ENCODE measurements at places on chromosomes 2 and 18.

DNA sequence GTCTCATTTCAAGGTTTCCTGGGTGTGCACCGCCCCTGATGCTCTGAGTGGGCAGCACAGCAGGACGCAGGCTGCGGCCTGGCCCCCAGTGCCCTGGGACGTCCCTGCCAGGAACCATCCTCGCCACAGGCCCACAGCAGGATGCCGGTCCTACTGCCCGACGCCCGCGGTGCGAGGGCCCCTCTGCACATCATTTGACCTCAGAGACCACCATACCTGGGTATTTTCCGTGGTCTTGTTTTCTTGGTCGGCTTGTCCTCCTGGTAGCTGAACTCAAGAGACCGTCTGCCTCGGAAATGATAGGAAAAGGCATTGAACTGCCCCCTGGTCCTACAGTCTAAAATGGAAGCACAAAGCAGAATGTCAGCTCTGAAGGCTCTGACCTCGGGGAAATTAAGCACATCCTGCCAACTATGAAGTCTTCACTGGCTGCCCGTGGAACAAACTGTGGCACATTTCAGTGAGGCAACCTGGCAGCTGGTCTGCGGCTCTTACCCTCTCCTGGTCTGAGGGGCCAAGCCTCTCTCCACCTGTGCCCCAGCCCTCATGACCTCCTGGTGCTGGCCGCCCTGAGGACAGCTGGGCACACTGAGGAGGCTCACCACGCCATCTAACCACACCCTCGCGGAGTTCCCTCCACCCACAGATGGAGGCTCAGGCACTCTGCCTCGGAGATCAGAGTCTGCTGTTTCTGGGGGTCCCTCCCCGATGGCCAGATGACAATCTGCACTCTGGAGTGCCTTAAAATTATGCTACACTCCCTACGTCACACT lies 105.0 kb downstream of the PXDN start:
- DNase-seq = no peak

GRCh38 chr2:220821683-220822082 lies 750.4 kb downstream of the EPHA4 start:
- no peak for DNase-seq

- DNase-seq = no peak
Measured at GRCh38 chr2:217208867-217209266, 349.0 kb upstream of the TNP1 start.

- no peak for DNase-seq
Measured at GRCh38 chr18:23824240-23824639, 135.0 kb downstream of the LAMA3 start.

GRCh38 chr2:74983631-74984392 lies 25.4 kb downstream of the POLE4 start:
- no peak for DNase-seq

GRCh38 chr2:85987266-85988174 lies 98.7 kb upstream of the ST3GAL5 start:
- DNase-seq = no peak

DNA sequence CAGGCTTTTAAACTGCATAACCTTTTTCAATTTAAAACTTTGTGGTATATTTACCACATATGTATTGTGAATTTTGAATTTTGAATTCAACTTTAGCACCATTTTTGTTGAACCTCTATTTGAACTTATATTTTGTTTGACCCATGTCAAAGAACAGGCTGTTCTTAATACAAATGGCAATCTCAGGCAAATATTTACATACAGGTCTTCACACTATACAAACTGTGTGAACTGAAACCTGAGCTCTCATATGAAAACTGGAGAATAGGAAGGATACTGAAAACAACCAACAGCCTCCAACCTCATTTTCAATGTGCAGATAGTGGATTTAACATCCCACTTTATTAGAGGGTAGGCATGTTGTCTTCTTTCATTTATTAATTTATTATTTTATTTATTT lies 491.8 kb downstream of the KCNJ3 start:
- DNase-seq = no peak

DNA sequence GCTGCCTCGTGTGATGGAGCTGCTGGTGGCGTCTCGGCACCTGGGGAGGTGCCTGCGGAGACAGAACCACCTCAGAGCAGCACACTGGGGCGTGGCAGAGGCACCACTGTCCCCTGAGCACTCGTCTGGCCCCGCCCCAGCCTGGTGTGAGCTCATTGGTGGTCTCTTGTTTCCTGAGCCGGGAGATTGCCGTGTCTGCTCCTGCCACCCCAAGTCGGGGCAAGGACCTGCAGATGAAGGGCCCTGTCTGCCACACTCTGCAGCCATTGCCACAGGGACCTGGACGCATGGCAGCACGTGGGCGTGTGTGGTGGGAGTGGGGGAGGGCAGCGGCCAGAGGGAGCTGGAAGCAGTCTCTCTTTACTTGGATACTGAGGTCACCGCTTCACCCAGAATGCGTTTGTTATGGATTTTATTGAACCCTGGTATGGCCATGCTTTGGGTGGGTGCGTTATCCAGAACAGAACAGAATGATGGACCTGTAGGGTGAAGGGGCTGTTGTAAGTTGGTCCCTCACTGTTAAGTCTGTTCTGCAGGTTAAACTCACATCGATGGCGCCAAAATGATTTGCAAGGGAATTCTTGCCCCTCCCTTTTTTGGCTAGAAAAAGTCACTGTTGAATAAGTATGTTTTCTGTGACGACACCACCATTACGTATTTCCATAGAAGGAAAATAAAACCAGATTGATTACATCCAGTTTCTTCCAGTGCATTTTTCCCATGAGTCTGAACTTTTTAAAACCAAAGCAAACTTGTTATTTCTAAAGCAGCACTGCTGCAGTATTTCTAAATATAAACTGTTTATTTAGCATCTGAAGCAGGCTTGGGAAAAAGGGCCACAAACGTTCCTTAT lies 92.0 kb downstream of the USP40 start:
- DNase-seq = no peak

- no peak for DNase-seq
Measured at GRCh38 chr2:133415210-133415876, 152.9 kb downstream of the NCKAP5 start.

DNA sequence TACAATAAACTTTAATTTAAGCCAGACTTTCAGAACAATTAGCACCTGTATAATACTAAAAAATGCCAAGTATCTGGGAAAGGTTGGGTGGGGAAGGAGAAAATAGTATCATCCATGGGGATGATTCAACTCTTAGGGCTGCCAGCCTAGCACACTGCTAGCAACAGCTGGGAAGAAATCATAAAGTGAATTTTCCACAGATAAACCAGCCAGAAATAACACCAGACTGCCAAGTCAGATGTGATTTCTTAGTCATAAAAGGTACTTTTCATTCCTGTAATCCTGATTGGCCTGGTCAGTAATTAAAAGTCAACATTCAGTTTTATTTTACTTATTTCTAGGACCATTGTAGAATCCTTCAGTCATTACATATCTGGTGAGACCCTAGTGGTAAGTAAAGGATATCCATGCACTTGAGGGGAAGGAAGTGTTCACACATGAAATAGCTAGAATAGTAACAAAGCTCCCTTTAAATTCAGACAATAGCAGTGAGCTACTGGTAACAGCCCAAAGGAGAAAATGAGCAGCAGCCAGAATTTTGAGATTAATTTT lies 59.4 kb downstream of the LIMS1 start:
- DNase-seq = peak; percentile 92

DNA sequence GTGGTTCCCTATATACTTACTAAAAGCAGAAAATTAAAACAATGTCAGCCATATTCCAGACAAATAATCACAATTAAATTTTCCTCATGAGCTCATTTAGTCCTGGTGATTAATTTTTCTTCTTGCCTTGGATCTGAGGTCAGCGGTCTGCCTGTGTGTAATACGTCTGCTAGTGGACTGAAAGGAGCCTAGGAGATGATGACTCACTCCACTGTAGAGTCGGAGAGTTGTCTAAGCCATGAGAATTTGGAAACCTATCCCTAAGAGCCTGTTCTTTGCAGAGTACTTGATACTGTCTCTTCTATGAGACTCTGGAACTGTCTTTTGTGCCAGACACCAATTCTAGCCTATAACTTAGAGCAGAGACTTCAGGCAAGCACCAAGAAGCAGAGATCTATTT lies 94.2 kb upstream of the RAB27B start:
- peak; percentile 85 for DNase-seq

DNA sequence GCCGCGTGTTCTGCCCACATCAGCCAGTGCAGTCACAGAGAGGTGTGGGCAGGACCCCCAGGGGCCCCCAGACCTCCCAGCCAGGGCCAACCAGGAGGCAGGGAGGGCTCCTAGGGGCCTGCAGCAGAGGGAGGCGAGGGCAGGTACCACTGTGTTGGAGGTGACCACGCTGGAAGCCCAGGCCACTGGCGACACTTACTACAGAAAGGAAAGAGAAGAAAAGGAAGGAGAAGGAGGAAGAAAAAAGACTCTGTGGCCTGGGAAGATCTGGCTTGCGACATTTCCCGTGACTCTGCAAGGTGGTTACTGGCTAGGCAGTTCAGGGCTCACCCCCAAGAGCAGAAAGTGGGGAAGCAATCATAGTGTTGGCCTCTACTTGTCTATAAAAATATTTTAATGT lies 98.1 kb upstream of the BCL2L11 start:
- DNase-seq = no peak

GRCh38 chr2:167928434-167928833 lies 319.0 kb downstream of the STK39 start:
- DNase-seq = no peak

DNA sequence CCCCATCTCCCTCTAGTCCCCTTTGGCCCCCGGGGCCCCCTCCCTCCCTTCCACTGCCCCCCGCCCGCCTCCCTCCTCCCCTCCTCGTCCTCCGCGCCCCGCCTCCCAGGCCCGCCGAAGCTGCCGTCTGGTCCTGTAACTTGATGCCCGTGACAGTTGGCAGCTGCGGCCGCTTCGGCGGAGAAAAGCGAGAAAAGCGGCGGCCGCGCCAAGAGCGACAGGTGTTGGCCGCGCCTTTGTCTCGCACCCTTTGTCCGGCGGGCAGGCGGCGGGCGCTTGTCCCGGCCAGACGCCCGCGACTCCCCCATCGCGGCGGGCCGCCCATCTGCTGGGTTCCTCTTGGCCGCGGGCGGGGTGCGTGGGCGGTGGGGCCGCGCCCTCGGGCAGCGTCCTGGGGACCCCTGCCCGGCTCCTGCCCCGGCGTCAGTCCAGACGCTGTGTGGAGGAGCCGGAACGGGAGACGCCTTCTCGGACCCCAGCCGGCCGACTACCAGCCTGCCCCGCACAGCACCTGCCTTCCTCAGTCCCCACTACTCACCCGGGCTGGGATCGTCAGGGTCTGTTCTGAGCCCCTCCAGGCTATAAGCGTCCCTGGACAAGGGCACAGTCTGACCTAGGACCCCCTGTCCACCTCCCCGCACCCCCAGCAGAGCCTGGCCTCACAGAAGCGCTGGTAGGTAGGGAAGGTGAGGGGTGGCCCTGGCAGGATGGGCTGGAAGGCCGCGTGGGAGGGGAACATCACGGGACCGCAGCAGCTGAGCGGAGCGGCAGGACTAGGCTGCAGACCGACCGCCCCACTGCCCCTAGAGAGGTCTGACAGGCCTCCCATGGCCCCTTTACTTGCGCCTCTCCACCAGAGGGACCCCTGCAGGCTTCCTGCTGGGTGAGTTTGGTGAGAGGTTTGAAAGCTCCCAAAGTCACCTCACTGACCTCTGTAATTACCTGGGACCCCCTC lies 1.2 kb upstream of the HES6 start:
- DNase-seq = no peak

DNA sequence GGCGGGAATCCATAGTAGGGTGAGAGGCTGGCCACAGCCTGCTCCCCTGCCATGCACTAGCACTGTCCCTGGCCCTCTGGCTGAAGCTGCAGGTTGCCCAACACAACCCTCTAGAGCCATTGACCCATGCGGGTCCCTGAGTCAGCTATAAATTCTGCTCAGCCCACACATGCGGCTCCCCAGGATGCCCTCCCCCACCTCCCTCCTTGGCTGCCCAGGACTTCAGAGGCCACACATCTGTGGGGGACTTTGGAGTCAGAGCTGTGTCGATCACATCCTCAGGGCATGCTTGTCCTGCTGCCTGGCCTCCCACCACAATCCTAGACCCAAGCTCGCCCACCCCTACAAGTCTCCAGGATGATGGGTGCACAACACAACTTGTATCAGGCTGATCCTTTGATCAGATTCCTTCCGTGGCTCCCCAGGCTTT lies 97.0 kb downstream of the TFCP2L1 start:
- no peak for DNase-seq

DNA sequence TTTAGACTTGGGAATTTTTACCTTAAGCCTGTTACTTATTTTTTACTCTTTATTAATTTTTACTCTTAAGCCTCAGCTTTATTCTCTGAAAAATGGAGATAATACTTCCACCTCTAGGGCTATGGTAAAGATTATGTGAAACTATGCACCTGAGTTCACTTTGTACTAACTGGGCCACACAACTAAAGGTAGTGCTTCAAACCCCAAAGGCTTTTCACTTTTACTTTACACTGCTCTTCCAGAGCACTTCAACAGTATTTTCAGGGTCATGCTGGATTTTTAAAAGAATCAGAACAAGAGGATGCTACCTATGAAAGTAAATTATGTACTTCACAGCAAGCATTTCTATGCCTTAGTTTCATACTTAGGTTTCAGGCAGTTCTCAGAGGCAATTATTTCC lies 27.8 kb downstream of the MEX3C start:
- no peak for DNase-seq

- DNase-seq = peak; percentile 71
Measured at GRCh38 chr2:73838889-73839534, 10.3 kb downstream of the STAMBP start.

- DNase-seq = peak; percentile 58
Measured at GRCh38 chr2:219912491-219912921, 285.1 kb downstream of the SLC4A3 start.

- peak; percentile 21 for DNase-seq
Measured at GRCh38 chr2:10305254-10305635, 2.5 kb downstream of the HPCAL1 start.

DNA sequence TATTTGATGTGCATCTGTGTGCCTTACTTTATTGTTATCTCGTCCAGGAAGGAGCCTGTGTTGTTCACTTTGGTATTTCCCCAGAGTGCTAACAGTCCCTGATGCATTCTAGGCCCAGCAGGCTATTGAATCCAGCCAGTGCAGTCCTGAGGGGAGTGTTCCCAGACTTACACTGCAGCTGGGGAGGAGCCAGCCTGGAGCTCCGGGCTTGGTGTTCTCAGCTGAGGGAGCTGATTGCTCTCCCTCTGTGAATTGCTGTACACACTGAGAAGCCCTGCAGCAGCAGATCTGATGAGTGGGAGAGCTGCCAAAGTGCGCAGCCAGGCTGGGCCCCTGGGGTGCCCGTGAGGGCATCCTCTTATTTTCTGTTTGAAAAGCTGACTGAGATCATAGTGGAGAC lies 159.2 kb downstream of the GALNT3 start:
- peak; percentile 19 for DNase-seq

Measured in fibroblast of skin of right quadriceps (primary cell).